ENCODE measurements at places on chromosomes 2 and 18. TPM values are rescaled to one million over a fixed set of nuclear protein-coding genes. Genes with fewer than 3 reads are reported as not detected.

ZNF804A gene
- 6.0 TPM for total RNA-seq

GRCh38 chr18:22932885-22933205, 283 bp upstream of the RBBP8 start:
- DNase-seq: peak; percentile 6

DNA sequence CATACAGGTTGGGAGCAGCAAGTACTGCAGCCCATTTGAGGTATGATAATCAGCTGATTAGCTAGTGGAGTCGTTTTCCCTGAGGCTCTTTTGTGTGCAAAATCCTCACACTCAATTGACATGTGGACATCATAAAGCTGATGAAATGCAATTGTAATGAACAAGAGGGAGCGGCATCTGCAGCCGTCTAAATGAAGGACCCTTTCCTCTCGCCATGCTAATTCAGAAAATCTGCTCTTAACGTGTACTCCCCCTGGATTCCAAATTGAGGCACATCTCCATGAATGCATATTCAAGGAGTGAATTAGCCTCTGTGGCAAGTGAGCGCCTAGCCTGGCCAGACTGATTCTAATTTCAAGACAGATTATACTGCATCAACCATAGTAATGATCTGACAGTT, 260.9 kb upstream of the ATP5MC3 start:
- DNase-seq: no peak

BABAM2 gene
- 20.7 TPM for total RNA-seq

DNA sequence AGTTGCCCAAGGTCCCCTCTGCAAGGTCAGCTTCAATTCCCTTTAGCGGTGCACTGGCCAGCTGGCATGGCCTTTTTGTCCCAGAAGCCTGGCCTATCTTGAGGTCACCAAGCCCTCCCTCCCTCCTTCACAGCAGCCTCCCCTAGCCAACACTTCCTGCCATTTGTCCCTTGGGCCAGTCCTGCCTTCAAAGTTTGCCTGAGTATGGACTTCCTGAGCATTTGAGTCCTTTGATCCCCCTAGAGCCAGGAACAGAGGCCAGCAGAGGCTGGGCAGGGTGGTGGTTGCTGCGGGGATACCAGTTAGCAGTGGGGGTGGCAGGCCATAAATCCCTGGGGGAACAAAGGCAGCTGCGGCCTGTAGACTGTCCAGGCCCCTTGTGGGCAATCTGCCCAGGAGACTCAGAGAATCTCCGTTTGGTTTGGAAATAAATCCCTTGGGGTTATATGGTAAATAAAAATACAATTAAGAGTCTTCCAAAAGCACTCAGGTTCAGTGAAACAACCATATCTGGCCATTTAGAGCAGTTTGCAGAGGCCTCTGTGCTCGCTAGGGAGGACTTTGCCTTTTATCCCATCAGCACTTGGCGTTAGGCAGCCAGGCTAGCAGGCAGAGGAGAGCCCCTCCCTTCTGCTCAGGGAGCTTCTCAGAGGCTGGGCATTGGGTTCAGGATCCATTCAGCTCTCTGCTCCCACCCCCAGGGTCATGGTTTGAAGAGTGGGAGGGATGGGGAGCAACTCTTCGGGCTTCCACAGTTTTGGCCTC, 3.1 kb upstream of the HES6 start:
- peak; percentile 43 for DNase-seq

CLEC4F gene
- not detected for total RNA-seq

DNA sequence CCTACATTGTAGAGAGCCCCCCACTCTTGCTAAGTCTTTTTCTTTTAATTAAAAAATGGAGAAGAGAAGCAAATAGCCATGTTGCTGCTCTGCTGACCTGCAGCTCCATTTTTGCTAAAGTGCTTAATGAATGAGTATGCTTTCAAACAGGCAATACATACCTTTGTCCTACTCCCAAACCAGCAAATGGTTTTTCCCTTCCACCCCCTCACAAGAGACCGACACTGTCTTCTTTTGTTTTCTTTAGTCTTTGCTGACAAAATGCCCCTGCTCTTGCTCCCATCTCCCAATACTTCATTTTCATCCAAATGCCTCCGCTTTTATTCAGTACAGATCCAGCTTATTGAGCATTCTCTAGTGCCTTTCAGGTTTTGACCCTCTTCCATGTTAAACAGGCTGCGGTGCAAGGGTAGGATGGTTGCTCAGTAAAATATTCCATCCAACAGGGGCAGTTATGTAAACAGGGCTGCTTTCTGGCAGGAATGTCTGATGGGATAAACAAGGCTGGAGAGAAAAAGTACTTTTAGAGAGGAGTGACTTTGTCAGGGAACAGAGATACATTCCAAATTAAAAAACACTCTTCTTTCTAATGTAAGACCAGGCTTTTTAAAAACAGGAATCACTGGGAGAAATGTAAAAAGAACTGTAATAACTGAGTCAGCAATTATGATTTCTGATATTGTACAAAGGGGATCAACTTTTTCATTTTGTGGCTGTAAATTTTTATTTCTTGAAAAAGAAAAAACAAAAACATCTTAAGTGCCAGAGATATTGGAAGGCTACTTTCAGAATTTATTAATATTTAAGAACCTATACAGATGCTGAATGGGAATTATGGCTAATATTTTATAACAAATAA, 136.8 kb downstream of the MEP1B start:
- DNase-seq: no peak

GRCh38 chr2:235314371-235314930, 179.4 kb upstream of the AGAP1 start:
- peak; percentile 37 for DNase-seq

DNA sequence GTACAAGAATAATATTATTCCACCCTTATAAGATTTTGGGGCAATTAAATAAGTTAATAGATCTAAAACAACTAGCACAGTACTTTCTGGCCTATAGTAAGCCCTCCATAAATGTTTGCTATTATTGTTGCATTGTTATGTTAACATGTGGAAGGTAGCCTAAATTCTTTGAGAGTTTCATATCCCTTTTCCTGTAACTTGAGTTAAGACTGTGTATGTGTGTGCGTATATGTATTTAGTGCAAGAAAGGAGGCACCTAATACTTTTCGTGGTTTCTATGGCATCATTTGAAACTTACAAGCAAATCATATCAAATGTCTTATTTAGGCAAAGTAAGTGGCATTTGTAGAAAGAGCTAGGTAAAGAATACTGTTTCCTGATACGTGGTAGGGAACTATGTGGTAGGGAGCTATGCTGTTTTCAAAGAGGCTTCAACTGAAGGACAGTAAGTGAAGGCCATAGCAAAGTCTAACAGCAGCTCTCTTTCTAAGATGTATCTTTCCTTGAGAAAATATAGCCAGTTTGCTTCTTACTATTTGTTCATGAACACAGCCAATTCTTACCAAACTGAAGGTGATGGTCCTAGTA, 36.8 kb upstream of the C2orf74 start:
- no peak for DNase-seq

INHBB gene
- total RNA-seq: 0.66 TPM

- DNase-seq: no peak
Measured at GRCh38 chr2:150812066-150812465, 324.6 kb upstream of the RND3 start.

DNA sequence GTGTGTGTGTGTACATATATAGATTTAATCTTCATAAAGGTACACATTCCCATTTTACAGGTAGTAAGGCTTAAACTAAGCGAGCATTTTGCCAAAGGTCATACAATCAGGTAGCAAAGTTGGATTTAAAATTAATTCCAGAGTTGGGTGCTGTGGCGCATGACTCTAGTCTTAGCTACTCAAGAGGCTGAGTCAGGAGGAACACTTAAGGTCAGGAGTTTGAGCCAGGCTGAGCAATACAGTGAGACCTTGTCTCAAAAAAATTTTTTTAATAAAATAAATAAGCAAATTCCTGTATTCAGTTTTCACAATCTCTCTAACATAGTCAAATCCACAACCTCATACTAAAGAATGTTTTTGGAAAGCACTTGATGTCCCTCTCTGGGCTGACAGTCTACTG, 111.5 kb upstream of the LDLRAD4 start:
- no peak for DNase-seq

All from H4 (cell line).